ENCODE measurements at places on chromosomes 5 and 9.

- no peak for DNase-seq
Observed at GRCh38 chr5:139748505-139748826, 47.1 kb upstream of the PSD2 start.

DNA sequence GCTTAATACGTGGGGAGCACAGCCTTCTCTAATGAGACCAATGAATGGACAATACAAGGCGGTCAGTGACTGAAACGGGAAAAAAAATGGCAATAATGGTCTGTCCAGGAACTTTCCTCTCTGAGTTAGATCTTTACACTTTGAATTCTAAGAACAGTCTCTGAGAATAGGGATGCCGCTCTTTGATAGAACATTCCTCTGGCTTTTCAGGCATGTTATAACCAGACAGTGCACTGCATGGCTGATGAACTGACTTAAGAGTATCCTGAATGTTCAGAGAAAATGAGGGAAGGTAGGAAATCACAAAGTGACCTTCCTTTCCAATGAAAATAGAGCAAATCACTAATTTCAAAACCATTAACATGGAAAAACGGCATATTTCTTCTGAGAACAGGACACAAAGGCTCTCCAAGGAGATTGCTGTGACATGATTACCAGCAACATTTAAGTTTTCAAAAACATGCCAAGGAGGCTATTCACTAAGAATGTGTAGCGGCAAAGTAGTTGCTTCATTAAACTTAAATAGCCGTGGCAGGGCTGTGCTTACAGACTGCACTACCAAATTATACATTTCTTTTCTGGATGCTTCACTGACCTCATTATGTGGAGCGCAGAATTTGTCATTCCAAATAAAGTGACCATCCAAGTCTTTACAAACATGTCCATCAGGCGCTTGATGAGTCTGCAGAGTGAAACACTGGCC is 105.9 kb downstream of the MARCHF3 start:
- no peak for DNase-seq

GRCh38 chr9:6106711-6107339 is 91.4 kb upstream of the RANBP6 start:
- DNase-seq: peak; percentile 54

DNA sequence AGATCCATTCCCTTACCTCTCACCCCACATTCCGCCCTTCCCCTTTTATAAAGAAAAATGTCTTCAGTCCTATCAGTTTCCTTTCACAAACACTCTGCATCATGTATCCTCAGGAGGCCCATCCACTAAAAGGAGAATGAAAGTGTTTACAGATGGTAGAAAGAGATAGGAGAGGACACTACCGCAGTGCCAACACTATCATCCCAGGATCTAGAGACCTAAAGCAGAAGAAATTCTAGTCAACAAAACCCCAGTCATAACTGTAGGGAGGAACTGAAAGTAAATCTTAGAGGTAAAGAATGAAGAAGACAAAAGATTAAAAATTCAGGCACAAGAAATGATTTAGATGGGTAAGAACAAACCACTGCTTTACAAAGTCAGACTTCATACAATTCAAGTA is 114.1 kb downstream of the MLLT3 start:
- DNase-seq: peak; percentile 86

DNA sequence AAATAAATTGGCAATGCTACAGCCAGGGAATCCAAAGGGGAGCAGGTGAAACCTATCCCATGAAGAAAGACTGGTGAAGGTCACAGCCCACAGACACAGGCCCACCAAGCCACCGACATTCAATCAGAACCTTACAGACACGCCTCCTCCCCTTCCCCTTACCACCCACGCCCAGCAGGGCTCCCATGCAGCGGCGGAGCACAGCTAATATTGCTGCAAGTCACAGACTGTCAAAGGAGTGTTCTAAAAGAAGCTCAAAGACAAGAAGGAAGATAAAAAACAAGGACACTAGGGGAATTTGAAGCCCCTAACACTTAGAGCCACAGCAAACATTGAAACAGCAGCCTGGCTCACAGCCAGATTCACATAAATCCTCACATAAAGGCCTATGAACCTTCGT is 91.2 kb downstream of the MED10 start:
- no peak for DNase-seq

All from KBM-7 (cell line).